ENCODE measurements at places on chromosomes 13 and 19.

- no peak for DNase-seq
Observed at GRCh38 chr13:50842990-50843256, 569 bp downstream of the DLEU7 start.

DNA sequence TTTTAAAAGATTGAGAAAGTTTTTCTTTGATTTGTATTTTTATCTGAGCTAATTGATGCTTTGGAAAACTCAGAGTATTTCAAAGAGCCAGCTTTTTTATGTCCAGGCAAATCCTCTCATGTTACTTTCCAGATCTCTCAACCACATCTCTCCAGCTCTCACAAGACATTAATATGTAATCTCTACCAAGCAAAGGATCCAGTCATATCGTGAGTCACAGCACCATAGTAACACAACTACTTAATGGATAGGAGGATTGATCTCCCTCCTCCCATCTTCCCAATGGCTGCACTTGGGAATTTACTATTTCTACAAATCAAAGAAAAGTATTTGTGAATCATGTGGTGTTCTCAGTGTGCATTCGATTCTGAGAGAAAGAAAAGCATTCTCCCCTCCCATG, 63.3 kb downstream of the POU4F1 start:
- DNase-seq = no peak

- no peak for DNase-seq
Observed at GRCh38 chr13:48778610-48779009, 124.9 kb downstream of the CYSLTR2 start.

GRCh38 chr19:50875795-50876422, 2.7 kb downstream of the KLK2 start:
- DNase-seq = no peak

- no peak for DNase-seq
Observed at GRCh38 chr13:105448811-105449210, 1086.7 kb downstream of the EFNB2 start.

- no peak for DNase-seq
Observed at GRCh38 chr13:69796256-69796655, 311.4 kb upstream of the ATXN8OS start.

DNA sequence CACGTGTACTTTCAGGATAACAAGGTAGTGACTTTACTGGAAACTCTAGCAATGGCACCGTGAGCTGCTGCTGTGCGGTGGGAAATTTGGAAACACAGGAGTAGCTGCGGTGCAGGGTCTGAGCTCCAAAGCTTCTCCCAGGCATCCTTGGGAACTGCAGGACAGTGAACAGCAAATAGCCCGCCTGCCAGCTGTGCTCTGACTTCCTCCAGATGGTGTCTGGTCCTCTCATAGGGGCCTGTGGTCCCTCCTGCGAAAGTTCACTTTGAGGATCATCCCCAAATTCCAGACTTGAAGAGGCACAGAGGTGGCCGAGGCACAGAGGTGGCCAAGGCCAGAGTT, 287.3 kb upstream of the MAB21L1 start:
- no peak for DNase-seq

GRCh38 chr19:5247957-5248705, 92.5 kb downstream of the PTPRS start:
- DNase-seq = no peak

DNA sequence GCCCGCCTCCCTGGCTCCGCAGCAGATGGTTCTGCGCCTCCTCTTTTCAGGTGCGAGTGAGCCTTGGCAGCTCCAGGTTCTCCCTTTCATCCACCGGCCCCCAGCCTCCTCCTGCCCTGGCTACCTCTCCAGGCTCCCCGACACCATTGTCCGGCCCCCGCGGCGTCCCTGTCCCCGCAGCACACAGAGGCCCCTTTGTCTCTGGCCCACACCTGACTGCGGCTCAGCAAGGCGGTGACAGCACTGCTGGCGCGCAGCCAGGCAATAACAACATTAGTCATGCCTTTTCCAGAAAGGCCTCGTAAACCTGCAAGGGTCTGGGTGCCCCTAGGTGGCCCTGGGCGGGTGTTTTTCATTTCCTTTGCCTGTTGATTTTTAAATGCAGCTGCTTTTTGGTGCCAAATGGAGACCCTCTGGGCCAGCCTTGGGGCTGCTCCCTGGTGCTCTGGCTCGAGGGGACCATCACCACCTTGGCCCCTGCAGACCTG, 73.2 kb upstream of the MEDAG start:
- no peak for DNase-seq

DNA sequence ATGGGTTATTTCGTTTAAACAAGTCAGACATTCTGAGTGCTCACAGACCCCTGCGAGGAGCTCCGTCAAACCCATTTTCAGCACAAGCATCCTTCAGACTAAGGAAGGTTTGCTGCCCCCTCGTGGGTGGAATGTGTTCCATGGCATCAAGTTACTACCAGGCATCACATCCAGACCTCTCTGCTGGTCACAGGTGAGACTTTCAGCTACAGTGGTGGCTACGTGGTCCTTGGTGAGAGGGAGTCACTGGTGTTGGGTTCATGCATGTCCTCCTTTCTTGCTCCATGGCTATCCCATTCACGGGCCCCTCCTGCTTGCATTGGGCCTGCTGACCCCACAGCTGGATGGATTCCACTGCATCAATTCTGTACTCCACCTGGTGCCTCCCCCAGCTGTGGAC, 9.1 kb upstream of the LILRB5 start:
- DNase-seq = peak; percentile 42

- no peak for DNase-seq
Observed at GRCh38 chr19:391207-391557, 17.8 kb downstream of the C2CD4C start.

GRCh38 chr13:108933061-108933460, 303.6 kb downstream of the MYO16 start:
- DNase-seq = no peak

- no peak for DNase-seq
Observed at GRCh38 chr13:97352815-97353214, 81.2 kb upstream of the RAP2A start.

- no peak for DNase-seq
Observed at GRCh38 chr19:31316201-31316951, 32.9 kb downstream of the TSHZ3 start.

- DNase-seq = no peak
Observed at GRCh38 chr13:73111331-73111730, 52.5 kb downstream of the KLF5 start.

DNA sequence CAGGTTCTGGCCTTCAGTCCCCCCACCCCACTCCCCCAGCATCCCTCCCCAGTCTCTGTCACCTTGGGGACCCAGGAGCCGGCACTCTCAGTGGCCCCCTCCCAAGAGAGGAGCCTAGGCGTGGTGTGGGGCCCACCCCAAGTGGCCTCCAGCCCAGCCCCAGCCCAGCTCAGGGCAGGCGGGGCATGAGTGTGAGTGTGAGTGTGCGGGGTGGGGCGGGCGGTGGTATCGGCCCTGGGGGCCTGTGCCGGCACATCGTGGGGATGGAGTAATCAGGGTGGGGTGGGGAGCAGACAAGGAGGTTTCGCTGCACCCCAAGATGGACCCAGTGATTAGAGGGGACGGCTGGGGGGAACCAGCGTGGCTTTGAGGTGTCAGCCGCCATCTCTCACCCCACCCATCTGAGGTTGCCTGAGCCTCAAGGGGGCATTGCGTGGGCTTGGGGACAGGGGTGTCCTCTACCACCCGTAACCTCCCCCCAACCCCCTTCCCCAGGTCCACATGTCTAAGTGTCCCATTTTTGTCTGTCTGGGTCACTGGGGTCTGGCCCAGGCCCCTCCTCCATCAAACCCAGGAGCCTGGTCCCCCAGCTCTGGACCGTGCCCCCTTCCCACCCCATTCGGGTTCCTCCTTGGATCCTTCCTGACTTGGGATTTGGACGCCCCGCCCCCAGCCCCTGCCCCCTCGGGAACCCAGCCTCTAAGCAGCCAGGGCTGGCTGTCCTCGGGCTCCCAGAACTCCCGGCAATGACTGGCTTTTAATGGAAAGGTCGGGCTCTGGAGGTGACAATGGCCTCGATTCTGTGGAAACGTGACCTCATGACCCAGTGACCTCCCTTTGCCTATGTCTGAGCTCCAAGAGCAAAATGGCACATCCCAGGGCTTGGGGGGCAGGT, 6.9 kb upstream of the SULT2B1 start:
- no peak for DNase-seq

GRCh38 chr13:46211116-46211482, 629 bp upstream of the LRRC63 start:
- no peak for DNase-seq

- no peak for DNase-seq
Observed at GRCh38 chr13:90233933-90234672, 1113.4 kb upstream of the MIR17HG start.

- DNase-seq = no peak
Observed at GRCh38 chr13:112881656-112882554, 87.1 kb upstream of the MCF2L start.

- DNase-seq = no peak
Observed at GRCh38 chr13:44015811-44016210, 136.1 kb downstream of the LACC1 start.

GRCh38 chr19:10550336-10550735, 6.6 kb downstream of the ATG4D start:
- no peak for DNase-seq

DNA sequence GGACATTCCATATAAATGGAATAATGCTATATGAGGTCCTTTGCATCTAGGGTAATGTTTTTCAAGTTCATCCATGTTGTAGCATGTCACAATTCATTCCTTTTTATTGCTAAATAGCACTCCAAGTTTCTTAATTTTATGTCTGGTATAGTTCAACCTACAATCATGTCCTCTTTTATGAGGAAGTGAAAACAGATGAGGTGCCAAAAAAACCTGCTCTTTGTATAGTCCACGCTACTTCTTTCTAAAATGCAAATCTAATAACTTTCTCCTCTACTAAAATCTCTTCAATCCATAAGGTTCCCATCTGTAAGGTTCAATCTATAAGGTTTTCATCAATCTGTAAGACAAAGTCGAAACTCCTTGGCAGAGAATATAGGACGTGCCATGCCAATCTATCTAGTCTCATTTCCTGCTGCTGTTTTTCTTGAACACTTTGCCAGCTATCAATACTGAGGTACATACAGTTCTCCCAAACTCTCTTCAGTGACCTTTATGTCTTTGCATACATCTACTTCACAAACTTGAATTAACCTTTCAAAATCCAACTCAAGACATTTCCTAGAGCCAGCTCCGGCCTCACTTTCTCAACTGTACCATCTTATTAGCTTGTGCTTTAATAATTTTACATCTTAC, 33.7 kb downstream of the INTS6 start:
- DNase-seq = no peak

GRCh38 chr19:16057062-16057461, 19.2 kb upstream of the TPM4 start:
- no peak for DNase-seq

GRCh38 chr13:59356607-59357006, 807.1 kb downstream of the DIAPH3 start:
- DNase-seq = no peak

GRCh38 chr13:19591864-19592263, 30.5 kb upstream of the TPTE2 start:
- DNase-seq = no peak

- no peak for DNase-seq
Observed at GRCh38 chr19:18425515-18426415, 6.6 kb downstream of the SSBP4 start.

DNA sequence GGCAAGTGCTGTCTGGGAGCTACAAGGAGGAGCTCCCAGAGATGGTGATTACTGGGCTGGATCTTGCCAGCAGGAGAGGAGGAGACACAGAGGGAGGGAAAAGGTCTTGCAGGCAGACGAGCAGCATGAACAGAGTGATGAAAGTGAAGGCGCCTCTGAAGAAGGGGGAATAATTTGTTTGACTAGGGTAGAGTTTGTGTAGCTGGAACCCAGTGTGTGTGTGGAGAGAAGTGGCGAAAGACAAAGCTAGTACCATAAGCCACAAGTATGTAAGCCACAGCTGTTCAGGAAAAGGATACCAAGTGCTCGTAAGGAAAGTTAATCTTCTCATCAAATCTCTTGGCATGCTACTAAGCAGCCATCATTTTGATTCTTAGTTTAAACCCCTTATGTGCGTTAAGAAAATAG, 5.4 kb downstream of the FLT1 start:
- DNase-seq = no peak

GRCh38 chr19:35608251-35608650, 4.3 kb upstream of the HAUS5 start:
- DNase-seq = no peak

- no peak for DNase-seq
Observed at GRCh38 chr19:1351381-1351851, 32.3 kb upstream of the NDUFS7 start.

DNA sequence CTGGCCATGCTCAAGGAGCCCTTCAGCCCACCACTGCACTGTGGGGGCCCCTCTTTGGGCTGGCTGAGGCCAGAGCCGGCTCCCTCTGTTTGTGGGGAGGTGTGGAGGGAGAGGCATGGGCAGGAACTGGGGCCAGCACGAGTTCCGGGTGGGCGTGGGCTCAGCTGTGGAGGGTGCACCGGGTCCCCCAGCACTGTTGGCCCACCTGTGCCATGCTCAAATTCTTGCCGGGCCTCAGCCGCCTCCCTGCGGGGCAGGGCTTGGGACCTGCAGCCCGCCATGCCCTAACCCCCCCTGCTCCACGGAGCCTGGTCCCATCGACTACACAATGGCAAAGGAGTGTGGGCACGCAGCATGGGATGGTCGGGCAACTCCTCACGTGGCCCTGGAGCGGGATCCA, 38.8 kb upstream of the TNFRSF19 start:
- no peak for DNase-seq

- no peak for DNase-seq
Observed at GRCh38 chr19:50639121-50640112, at the start of gene SYT3. TSS of gene SYT3 (minus strand) at chr19:50639881. CDS start at chr19:50637411, 2,470 bp downstream.

- no peak for DNase-seq
Observed at GRCh38 chr13:111283991-111284390, 36.5 kb upstream of the TEX29 start.

GRCh38 chr19:41029524-41030432, 38.7 kb downstream of the CYP2B6 start:
- no peak for DNase-seq

DNA sequence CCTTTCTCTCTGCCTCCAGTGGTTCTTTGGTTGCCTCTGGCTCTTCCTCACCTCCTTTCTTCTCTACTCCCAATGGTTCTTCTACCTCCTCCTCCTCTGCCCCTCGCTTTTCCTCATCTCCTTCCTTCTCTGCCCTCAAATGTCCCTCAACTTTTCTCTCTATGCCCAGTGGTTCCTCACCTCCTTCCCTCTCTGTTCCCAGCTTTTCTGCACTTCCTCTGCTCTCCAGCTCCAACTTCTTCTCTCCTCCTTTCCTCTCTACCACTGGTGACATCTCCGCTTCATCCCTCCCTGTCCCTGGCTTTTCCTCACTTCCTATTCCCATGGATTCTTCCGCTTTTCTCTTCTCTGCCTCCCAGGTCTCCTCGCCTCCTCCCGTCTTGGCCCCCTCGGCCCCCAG, 7.8 kb downstream of the PALM3 start:
- DNase-seq = no peak

DNA sequence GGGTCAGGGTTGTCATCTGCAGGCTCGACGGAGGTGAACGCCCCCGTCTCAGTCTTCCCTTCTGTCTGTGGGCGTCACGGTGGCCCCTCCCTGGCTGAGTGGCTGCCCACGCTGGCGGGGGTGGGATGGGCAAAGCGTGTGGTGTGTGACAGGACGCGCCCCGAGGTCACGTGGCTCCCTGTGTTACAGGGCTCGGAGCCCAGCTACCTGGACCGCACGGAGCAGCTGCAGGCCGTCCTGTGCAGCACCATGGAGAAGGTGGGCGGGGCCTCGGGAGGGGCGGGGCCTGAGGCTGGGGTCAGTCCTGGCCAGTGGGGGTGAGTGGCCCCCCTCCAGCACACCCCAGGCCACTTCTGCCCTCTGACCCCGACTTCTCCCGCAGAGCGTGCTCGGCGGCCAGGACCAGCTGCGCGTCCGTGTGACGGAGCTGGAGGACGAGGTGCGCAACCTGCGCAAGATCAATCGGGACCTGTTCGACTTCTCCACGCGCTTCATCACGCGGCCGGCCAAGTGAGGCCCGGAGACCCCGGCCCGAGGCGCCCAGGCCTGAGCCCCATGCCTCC, 6.3 kb upstream of the GRIN3B start:
- no peak for DNase-seq

Data from substantia nigra (tissue), 51 donors.